ENCODE measurements at places on chromosomes 13 and 19.

DNA sequence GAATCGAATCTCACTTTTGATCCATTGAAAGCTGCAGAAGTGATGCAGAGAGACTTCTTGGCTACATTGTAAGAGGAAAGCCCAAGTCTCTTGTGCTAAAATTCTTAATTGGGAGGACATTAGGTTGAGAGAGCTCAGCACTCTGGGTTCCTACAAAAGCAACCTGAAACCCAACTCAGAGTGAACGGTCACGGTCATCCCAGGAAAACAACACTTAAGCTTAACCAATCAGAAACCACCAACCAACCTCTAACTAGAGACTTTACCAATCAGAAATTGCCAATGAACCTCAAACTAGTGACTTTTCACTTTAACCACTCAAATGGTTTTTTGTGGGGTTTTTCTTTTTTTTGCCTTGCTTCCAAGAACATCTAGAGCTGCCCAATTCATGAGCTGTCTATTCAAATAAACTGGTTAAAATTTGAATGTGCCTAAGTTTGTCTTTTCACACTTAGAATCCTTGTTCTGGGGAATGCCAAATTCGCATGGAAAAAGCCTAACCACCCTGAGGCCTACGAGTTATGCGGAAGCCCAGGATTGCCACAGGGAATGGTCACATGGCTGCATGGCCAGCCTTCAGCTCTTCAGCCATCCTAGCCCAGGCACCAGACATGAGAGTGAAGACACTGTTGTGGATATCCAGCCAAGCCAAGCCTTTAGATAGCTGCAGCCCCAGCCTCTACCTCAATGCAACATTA lies 17.8 kb upstream of the CLN5 start:
- DNase-seq, result no peak

GRCh38 chr19:55866521-55866920 lies 30.2 kb downstream of the NLRP4 start:
- no peak for DNase-seq

DNA sequence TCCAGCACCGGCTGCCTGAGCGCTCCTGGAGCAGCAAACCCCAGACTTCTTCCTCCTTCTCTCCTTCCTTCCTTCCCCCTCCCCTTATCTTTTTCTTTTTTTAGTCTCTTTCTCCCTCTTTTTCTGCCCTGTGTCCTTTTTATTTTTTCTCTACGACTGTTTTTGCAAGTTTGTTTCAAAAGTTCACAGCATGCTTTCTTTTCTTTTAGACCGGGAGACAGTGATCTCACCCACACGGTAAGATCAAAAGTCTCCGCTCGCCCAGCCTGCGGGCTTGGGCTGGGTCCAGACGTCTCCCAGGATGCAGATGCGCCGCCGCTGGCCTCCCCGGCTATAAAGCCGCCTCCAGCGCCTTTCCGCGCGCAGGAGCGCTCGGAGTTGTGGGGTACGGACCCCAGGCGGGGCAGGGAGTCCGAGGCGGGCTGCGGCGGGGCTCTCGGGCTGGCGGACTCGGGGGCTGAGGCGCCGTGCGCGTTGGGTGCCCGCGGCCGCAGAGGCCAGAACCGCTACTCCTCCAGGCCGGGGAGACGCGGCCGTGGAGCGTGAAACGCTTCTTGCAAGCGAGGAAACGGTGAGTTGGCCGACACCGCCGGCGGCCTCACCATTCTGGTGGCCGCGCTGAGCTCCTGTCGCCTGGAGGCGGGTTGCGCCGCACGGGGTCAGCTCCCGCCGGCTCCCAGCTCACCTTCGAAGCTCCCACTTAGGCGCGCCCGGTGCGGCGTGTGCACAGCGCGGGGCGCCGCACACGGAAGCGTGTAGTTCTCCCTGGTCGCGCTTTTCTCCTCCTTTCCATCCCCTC lies 2.0 kb upstream of the TSHZ3 start:
- DNase-seq, result peak; percentile 29

DNA sequence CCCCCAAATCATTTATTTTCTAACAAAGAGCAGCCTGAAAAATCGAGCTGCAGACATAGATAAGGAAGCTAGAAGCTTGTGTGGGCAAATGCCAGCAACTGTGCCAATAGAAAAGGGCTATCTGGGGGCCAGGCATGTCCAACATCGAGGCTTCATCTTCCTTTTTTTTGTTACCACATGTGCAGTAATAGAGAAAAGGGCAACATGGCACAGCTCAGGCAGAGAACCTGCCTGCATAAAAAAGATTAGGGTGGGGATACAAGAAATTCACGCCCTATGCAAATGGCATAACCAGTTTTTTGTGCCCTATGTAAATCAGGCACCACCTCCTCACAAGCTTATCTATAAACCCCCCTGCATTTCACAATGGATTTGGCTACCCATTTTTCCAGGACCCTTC lies 60.4 kb upstream of the ABCC4 start:
- no peak for DNase-seq

GRCh38 chr19:53646144-53646543 lies 14.3 kb downstream of the DPRX start:
- DNase-seq, result no peak

DNA sequence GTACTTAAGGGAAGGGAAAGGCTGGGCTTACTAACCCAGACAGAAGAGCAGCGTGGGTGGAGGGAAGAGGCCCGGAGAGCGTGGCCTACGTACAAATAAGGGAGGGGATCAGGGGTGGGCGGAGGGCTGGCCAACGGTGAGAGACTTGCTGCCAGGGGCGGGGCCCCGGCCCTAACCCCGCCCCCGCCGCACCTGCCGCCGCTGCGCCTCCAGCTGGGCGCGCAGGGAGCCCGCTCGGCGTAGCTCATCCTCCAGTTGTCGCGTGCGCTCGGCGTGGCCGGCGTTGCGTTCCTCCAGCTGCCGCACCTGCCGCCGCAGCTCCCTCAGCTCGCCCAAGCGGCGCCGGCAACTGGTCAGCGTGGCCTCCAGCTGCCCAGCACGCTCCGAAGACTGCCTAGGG lies 5.7 kb downstream of the HOOK2 start:
- no peak for DNase-seq

DNA sequence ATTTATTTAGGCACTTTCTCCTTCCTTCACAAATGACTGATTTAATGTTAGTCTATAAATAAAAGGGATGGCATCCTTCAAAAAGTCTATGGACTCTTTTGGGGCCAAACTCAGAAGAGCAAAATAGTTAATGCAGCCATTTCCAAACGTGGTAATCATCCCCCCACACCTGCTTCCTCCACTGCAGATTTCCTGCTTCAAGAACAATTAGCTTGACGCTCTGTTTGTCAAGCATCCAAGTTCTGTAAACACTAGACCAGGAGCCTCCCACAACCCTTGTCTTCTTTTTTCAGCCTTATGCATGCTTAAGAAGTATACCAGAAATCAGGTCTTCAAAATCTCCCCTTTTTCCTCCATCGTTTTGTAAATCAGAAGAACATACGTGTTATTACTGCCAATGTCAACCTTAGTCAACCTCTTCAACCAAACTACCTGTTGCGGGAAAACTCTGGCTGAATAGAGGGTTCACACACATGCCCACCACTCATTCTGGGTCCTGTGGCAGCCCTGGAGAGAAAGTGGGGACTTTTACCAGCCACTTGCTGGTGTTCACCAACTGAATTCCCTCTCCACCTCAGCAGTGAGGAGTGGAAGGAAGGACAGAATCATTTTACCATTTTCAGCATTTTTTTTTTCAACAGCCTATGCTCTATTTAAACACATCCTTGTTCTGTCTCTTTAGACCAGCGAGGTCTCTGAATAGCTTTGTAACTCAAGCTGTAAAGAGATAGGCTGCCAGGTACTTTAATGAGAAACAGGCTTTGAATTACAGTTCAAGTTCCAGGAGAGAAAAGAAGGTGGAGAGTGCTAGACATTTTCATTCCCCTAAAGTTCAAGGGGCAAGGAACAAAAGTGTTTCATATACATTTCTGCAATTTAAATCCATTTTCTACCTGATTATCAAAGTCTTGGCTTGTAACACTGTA lies 39.1 kb downstream of the EFNB2 start:
- no peak for DNase-seq

DNA sequence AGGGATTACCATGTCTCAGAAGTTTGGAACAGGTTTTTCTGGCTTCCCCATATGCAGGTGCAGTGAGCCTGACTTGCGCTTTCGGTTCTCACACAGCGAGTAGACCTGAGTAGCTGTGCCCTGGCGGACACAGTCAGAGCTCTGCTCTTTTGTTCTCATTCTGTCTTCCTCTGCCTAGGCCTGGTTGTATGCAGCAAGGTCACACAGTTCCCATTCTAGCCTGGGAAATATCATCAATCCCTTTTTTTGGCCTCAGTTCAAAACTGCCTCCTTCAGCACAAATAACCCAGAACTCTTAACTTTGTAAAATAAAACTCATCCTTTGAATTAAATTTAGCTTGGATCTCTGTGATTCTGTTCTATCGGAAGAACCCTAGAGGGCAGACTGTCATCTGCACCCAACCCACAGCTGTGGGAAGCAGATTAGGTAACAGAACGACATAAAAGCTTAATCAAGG lies 10.2 kb downstream of the OXGR1 start:
- peak; percentile 23 for DNase-seq

GRCh38 chr13:109904218-109904617 lies 117.8 kb upstream of the IRS2 start:
- no peak for DNase-seq

DNA sequence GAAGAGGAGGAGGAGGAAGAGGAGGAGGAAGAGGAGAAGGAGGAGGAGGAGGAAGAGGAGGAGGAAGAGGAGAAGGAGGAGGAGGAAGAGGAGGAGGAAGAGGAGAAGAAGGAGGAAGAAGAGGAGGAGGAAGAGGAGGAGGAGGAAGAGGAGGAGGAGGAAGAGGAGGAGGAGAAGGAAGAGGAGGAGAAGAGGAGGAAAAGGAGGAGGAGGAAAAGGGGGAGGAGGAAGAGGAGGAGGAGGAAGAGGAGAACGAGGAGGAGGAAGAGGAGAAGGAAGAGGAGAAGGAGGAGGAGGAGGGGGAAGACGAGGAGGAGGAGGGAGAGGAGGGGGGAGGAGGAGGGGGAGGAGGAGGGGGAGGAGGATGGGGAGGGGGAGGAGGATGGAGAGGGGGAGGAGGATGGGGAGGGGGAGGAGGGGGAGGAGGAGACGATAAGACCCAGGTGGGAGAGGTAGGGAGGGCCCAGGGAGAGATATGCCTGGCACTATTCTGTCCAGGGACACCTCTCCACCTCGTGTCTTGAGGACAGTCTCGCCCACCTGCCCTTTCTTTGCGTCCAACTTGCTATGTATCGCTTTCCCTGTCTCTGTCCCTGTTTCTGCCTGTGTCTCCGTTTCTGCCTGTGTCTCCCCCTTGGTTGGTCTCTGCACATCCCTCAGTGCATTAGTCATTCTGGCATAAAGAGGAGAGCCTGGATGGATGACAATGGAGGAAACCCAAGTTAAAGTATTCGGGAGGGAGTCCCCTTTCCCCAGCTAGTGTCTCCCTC lies 7.1 kb upstream of the KLK5 start:
- no peak for DNase-seq

GRCh38 chr13:113472355-113473025 lies 18.0 kb downstream of the DCUN1D2 start:
- DNase-seq, result no peak

DNA sequence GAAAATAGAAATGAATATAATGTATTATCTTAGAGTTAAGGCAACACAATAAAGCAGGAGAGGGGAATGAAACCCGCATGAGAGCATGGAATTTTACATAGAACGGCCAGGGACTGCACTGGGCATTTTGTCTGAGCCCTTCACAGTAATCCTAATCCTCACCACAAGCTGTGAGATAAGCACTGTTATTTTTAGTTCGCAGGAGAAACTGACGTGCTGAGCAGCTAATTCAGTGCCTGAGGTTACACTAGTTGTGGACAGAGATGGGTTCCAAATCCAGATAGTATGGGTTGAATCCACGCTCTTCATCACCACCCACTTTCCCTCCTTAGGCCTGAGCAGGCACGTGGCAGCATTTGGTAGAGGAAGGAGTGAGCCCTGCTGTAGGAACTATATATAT lies 24.8 kb upstream of the ZNF527 start:
- no peak for DNase-seq

DNA sequence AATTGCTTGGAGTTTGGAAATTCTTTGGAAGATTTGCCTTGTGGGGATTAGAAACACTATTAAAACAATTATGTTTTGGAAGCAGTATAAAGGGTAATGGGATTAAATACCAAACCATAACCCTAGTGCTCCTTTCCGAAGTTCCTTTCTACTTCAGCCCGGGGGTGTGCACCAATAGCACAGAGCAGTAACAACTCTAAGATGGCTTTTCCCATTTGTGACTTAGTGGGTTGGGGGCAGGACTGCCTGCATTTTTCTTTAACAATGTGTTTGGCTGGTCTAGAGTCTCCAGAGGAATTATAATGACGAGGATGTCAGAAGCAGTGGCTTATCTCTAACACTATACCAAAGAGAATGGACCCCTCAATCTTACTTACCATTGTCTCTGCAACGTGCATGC lies 11.9 kb upstream of the IL17D start:
- DNase-seq, result no peak

- DNase-seq, result peak; percentile 39
These were observed 1.4 kb upstream of the CD37 start for GRCh38 chr19:49333811-49334288.

DNA sequence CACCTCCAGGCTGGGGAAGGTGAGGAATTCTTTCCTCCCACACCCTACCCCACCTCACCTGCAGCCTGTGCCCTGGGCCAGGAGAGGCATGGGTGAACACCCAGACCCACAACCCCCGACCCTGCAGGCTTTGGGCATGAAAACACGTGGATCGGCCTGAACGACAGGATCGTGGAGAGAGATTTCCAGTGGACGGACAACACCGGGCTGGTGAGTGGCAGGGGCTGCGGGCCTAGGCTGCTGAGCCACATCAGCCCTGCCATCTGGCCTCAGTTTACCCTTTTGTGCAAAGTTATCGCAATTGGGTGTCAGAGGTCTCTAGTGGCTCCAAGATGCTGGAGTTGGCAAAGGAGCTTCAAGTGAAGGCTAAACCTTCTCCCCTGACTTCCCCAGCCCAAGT lies 28.7 kb downstream of the NCAN start:
- DNase-seq, result no peak

- DNase-seq, result peak; percentile 43
These were observed 31.9 kb downstream of the RFXAP start for GRCh38 chr13:36850790-36851438.

- no peak for DNase-seq
These were observed 75.2 kb downstream of the WDFY2 start for GRCh38 chr13:51659276-51660127.

DNA sequence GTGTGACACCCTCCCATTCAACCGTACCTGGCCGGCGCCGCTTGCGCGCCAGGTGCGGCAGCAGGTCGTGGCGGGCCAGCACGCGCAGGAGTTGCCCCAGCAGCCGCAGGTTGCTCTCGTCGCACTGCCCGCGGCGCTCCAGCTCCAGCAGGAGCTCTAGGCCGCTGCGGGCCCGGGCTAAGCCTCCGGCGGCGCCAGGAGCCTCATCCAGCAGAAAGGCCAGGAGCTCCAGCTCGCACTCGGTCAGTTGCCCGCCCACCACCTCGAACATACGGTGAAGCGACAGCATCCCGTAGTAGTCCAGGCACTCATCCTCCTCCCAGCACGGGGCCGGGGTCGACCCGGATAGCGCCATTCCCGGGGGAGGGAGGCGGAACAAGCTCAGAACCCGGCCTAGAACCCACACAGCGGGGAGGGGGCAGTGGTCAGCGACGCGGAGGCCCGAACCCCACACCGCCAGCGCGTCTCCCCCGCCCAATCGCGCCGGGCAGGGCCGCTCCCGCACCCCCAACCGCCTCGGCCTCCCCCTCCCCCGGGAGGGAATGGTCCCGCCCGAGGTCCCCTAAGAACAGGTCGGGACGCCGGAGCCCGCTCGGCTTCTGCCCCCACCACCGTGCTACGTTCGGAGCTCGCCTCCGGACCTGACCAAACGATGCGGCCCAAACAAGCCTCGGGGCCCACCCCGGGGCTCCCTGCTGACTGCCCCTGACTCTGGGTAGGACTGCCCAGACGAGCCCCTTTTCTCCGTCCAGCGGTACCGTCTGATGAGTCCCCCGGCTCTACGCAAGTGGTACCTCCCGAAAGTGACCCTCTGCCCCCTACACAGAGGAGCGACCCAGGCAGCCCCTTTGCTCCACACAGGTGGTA lies 591 bp downstream of the DEDD2 start:
- DNase-seq, result peak; percentile 55
